ENCODE measurements at places on chromosomes 11 and 22. TPM values are rescaled to one million over a fixed set of nuclear protein-coding genes. Genes with fewer than 3 reads are reported as not detected.
A peak's percentile ranks its signal among the peaks of the same experiment; 100 is the strongest.

The KCNE3 gene
- not detected for total RNA-seq

The CASP5 gene
- total RNA-seq: not detected

The PIWIL4 gene
- total RNA-seq: 0.12 TPM

The OTOG gene
- total RNA-seq: not detected

The GVQW3 gene
- 2.1 TPM for total RNA-seq

The GPHA2 gene
- not detected for total RNA-seq

The CHADL gene
- not detected for total RNA-seq

The APOBEC3G gene
- total RNA-seq: 24.1 TPM

DNA sequence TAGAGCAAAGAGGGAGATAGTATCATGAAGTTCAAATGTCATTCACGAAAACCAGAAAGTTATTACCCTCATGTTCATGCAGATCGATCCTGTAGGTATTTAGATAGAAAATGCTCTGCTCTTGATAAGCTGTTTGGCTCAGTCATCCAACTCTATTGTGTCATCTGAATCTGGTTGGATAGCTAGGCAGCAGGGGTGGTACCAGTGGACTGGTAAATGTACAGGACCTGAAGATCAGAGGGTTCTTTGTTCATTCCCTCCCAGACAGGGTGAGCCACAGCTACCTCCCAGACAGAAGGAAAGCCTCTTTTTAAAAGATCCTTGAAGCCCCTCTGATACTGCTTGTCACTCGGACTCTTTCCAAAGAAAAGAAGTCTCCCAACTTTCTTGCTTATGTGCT, 29.8 kb upstream of the DRD2 start:
- H3K36me3 ChIP-seq: no peaks in the 10 kb centered on the region
- DNase-seq: no peak
- H3K4me1 ChIP-seq: no peaks in the 10 kb centered on the region
- no peak overlapping the region for H3K27ac ChIP-seq
- H3K4me3 ChIP-seq: no peak overlapping the region

- no peak for DNase-seq
- no peaks in the 10 kb centered on the region for H3K27me3 ChIP-seq
- peak overlapping the region; percentile 62 for H3K27ac ChIP-seq
- H3K36me3 ChIP-seq: peaks cover 45% of the 10 kb centered on the region
Measured at GRCh38 chr11:121514432-121515334, 61.9 kb upstream of the SORL1-AS1 start.

GRCh38 chr11:69456712-69457111, 24.8 kb upstream of the LINC01488 start:
- H3K27me3 ChIP-seq: peaks cover 9% of the 10 kb centered on the region
- no peaks in the 10 kb centered on the region for H3K4me1 ChIP-seq
- no peak overlapping the region for H3K4me3 ChIP-seq
- no peak for DNase-seq
- no peak overlapping the region for H3K27ac ChIP-seq
- peaks cover 4% of the 10 kb centered on the region for H3K36me3 ChIP-seq

GRCh38 chr11:44936525-44936924, 14.2 kb downstream of the TP53I11 start:
- H3K36me3 ChIP-seq: no peaks in the 10 kb centered on the region
- H3K4me1 ChIP-seq: no peaks in the 10 kb centered on the region
- no peak overlapping the region for H3K4me3 ChIP-seq

- H3K4me1 ChIP-seq: no peaks in the 10 kb centered on the region
- no peak for DNase-seq
- H3K27me3 ChIP-seq: no peaks in the 10 kb centered on the region
- no peak overlapping the region for H3K27ac ChIP-seq
- no peak overlapping the region for H3K4me3 ChIP-seq
Measured at GRCh38 chr11:26632691-26633159, 60.7 kb upstream of the MUC15 start.

DNA sequence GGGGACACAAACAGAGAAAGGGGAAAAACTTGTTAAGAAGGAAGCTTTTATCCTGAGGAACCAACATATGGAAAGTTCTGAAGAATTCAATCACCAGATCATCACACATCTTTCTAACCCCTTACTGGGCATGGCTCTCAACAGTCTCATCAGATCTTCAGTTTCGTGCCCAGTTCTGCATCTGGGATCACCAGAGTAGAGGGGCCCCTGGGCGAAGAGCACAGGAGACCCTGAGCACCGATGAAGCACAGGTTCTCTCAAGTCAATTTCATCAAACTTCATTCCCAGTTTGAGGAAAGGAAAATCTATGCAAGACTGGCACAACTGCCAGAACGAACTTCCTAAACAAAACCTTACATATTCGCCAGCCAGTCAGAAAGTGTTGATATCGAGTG, 8.5 kb upstream of the PYGM start:
- H3K27ac ChIP-seq: peak overlapping the region; percentile 89
- no peak overlapping the region for H3K4me3 ChIP-seq
- DNase-seq: no peak

DNA sequence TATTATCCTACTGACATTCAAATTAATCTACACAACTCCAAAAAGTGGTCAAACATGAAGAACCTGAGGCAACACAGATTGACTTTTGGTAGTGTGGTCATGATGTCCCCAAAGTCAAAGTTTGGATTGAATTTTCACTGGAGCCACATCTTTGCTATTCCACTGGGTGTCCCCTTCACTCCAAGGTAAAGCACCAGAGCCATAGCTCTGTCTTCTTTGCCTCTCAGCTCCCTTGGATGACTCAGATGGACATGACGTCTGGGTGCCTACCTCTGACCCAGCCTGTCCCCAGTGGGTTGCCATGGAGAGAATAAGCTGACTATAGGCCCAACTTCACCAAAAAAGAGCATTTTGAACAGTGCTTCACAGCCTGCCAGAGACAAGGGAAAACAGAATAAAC, 57.4 kb upstream of the ARHGAP42 start:
- DNase-seq: no peak
- H3K4me1 ChIP-seq: no peaks in the 10 kb centered on the region
- no peaks in the 10 kb centered on the region for H3K36me3 ChIP-seq

- H3K4me1 ChIP-seq: no peaks in the 10 kb centered on the region
- DNase-seq: no peak
- H3K36me3 ChIP-seq: no peaks in the 10 kb centered on the region
- no peak overlapping the region for H3K4me3 ChIP-seq
- no peaks in the 10 kb centered on the region for H3K27me3 ChIP-seq
- H3K27ac ChIP-seq: no peak overlapping the region
Measured at GRCh38 chr11:70128435-70128906, 50.4 kb downstream of the ANO1 start.

DNA sequence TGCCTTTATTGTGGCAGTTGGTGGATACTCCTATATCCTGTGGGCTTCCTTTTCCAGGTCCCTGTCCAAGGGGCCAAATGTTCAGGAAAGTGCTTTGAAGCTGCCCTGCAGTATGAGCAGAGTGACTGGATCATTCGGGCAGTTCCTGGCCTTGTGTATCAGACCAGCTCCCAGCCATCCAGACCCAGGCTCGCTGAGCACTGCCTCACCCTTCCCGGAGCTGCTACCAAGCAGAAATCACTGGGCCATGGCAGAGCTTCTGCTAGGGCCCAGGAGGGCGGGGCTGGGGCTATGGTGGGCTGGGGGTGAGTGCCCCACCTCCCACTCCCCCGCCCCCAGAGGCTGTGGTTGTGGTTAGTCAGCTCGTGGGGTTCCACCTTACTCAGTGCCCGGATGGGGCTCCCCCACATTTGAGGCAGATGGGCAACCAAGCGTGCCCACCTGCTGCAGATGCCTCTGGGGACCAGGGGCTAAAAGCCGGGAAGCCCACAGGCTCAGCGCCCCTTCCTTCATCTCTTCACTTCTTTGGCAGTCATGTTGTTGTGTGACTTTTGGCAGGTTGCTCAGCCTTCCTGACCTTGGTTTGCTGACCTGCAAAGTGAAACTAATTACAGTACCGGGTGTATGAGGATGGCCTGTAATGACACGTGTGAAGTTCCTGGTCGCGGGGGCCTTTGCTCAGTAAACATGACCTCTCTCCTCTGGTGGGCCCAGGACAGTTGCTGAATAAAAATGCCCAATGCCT, 2.1 kb upstream of the LRRC32 start:
- peak; percentile 30 for DNase-seq
- H3K4me3 ChIP-seq: no peak overlapping the region
- H3K27me3 ChIP-seq: peaks cover 31% of the 10 kb centered on the region
- H3K36me3 ChIP-seq: no peaks in the 10 kb centered on the region

- no peak overlapping the region for H3K27ac ChIP-seq
- peaks cover 20% of the 10 kb centered on the region for H3K4me1 ChIP-seq
- no peaks in the 10 kb centered on the region for H3K36me3 ChIP-seq
- H3K4me3 ChIP-seq: no peak overlapping the region
- no peak for DNase-seq
Measured at GRCh38 chr11:35114906-35115687, 23.9 kb upstream of the CD44 start.

GRCh38 chr22:49450498-49450897, 377.2 kb downstream of the BRD1 start:
- H3K4me1 ChIP-seq: peaks cover 6% of the 10 kb centered on the region
- H3K36me3 ChIP-seq: no peaks in the 10 kb centered on the region
- no peak overlapping the region for H3K27ac ChIP-seq
- no peak for DNase-seq

DNA sequence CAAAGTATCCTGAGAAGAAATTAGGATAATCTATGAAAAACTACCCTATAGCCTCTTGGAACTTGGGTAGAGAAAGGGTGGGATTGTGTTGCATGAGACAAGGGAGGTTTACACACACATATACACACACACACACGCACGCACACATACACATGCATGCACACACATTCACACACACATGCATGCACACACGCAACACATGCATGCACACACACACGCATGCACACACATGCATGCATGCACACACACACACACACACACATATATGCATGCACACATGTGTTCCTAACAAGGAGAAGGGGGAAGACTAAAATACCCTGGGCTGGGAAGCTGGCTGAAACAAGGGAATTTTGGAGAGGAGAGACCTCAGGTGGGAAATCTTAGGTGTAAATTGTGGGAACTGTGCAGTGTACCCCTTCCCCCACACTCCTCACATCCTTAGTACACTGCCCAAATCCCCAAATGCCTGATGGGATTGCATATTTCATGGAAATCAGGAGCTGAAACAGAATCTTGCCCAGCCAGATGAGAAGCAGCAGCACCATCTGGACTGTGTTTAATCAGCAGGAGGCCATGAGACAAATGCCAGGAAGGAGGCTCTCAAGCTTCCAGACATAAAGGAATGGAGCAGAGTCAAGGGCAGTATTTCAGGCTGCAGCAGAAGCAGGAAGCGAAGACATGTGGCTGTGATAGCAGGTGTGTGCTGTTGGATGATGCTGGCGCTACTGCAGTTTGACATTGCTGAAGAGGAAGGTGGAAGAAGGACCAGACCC, 14.6 kb upstream of the POLD3 start:
- DNase-seq: no peak
- H3K4me3 ChIP-seq: no peak overlapping the region
- H3K4me1 ChIP-seq: no peaks in the 10 kb centered on the region
- no peaks in the 10 kb centered on the region for H3K36me3 ChIP-seq
- H3K27ac ChIP-seq: no peak overlapping the region

- H3K27ac ChIP-seq: no peak overlapping the region
- peaks cover 10% of the 10 kb centered on the region for H3K27me3 ChIP-seq
- H3K4me3 ChIP-seq: peak overlapping the region; percentile 65
- no peaks in the 10 kb centered on the region for H3K36me3 ChIP-seq
Measured at GRCh38 chr11:57476047-57476756, 15.9 kb downstream of the RTN4RL2 start.

- no peak overlapping the region for H3K4me3 ChIP-seq
- DNase-seq: no peak
- H3K27me3 ChIP-seq: no peaks in the 10 kb centered on the region
- no peaks in the 10 kb centered on the region for H3K4me1 ChIP-seq
Measured at GRCh38 chr11:69483691-69484426, 2.4 kb downstream of the LINC01488 start.

DNA sequence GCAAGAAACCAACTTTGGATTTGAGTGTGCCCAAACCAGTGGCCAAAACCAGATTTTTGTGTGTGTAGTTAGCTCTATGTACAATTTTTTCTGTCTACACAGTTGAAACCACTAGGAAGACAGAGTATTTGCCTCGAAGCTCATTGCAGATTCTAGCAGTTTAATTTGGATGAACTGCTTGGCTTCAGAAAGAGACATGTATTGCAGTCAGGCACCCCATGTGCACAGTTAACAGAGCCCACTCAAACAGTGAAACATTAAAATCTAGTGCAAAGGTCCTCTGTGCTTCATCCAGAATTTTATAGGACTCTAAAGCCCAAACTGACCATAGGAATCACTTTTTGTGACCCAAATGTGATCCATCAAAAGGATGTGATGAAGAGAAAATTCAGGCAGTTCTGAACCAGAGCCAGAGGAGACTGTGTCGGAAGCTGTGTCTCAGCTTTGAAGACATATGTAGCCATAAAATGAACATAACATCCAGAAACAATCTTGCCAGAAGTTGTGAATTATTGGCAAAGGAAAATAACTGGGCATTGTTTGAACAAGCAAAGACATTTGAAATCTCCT, 82.7 kb downstream of the PANX1 start:
- no peaks in the 10 kb centered on the region for H3K27me3 ChIP-seq
- H3K36me3 ChIP-seq: no peaks in the 10 kb centered on the region
- no peak for DNase-seq
- H3K4me1 ChIP-seq: no peaks in the 10 kb centered on the region
- no peak overlapping the region for H3K4me3 ChIP-seq

DNA sequence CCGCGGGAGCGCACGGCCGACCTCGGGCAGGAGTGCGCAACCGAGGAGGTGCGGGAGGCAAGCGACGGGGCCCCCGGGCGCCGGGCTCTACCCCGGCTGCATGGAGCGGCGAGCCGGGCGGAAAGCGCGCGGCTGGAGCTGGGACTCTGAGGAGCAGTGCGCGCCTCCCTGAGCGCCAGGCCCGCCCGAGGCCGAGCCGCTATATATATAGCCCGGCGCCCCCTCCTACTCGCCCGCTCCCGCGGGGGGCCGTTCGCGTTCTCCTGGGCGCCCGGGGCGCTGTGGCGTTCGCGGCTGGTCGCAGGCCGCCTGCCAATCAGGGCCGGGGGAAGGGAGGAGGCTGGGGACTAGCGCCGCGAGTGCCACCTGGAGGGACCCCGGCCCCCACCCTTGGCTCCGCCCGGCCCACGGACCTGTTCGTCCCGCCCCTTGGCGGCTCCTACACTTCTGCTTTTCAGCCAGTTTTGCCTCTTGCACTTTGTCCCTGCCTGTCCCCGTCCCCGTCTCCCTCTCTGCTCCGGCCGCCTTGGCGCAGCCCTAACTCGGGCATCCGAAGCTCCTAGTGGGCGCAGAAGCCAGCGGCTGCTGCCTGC, at the start of gene FGF4:
FGF4 (minus strand) TSS at position 179 of the 593 bp plus-strand sequence. CDS start 257 bp downstream, outside the sequence.
- no peak for DNase-seq
- H3K27me3 ChIP-seq: peaks cover 42% of the 10 kb centered on the region
- no peak within 1 kb of the TSS for H3K27ac ChIP-seq
- H3K36me3 ChIP-seq: no peaks in the 10 kb centered on the region
- no peak within 1 kb of the TSS for H3K4me3 ChIP-seq

GRCh38 chr22:24443668-24444067, 16.3 kb downstream of the ADORA2A start:
- peaks cover 35% of the 10 kb centered on the region for H3K36me3 ChIP-seq
- no peak overlapping the region for H3K27ac ChIP-seq
- no peaks in the 10 kb centered on the region for H3K27me3 ChIP-seq
- H3K4me1 ChIP-seq: peaks cover 62% of the 10 kb centered on the region
- no peak overlapping the region for H3K4me3 ChIP-seq
